ENCODE measurements at places on chromosomes 7 and 10.

DNA sequence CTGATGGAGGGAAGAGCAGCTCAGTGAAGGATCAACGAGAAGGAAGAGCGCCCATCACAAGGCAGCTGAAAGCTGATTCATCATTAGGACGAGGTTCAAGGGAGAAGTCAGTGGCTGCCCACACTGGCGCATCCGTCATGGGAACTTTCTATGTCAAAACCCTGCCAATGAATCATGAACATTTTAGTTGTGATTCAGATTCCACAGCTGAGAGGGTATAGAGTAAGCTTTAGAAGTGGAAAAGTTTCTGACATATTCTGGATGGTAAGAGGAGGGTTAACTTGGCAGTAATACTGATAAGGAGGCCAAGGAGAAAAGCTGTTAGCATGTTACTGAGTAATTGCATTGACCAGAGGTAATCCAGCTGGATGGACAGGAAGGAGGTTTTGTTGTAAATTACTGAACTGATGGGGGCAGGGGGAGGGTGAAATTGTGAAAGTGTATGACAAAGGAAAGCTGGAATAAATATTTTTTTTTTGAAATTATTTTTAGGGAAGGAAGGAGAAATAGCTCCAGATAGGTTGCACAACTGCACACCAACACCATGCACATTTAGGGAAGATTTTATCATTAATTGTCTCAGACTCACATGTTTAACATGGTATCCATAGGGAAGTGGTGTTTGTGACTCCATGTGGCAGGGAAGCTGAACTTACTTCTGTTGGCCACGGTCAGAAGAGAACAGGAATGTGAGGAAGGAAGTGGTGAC lies 78.3 kb upstream of the NRP1 start:
- DNase-seq: no peak

GRCh38 chr7:118626739-118627138 lies 402.2 kb downstream of the ANKRD7 start:
- DNase-seq: no peak

GRCh38 chr10:132574783-132575319 lies 37.3 kb downstream of the INPP5A start:
- no peak for DNase-seq

GRCh38 chr7:95960706-95961244 lies 188.4 kb downstream of the DYNC1I1 start:
- no peak for DNase-seq

DNA sequence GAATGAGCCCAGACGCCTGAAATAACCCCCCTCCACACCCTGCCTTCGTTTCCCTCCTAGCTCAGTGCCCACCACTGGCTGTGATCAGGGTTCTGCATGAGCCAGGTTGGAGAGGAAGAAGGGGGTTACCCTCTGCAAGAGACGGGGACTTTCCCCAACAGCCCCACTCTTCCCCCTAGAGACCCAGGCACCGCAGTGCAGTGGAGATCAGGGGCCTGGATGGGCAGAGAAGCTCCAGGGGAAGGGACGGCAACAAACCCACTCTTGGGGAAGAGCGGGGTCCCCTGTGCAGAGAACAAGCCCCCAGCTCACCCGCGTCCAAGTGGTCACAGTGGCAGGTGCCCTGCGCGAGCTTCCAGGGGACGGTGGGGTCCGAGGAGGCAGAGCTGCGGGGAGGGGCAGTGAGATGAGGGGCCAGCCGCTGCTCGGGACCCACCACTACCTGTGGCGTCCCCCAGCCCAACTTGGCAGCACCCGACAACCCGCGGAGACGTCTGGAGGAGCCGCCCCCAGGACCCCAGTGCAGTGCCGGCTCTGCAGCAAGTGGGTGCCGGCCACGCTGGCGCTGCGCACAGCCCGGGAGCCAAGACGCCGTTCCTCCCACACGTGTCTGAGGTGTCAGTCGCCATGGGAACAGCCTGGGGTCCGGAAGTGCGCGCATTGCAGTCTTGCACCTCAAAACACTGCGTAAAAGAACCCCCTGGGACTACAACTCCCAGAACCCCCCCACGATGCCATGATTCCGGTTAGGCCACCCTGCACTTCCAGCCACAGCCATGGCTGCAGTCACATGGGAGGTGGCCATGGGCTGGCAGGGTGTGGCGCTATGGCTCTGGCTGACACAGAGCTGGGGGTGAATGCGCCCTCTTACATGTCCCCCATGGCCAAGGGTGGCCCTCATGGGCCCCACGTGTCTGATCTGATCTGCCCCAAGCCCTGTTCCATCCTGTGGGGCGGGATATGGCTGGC lies 45.8 kb upstream of the WIPI2 start:
- peak; percentile 28 for DNase-seq

DNA sequence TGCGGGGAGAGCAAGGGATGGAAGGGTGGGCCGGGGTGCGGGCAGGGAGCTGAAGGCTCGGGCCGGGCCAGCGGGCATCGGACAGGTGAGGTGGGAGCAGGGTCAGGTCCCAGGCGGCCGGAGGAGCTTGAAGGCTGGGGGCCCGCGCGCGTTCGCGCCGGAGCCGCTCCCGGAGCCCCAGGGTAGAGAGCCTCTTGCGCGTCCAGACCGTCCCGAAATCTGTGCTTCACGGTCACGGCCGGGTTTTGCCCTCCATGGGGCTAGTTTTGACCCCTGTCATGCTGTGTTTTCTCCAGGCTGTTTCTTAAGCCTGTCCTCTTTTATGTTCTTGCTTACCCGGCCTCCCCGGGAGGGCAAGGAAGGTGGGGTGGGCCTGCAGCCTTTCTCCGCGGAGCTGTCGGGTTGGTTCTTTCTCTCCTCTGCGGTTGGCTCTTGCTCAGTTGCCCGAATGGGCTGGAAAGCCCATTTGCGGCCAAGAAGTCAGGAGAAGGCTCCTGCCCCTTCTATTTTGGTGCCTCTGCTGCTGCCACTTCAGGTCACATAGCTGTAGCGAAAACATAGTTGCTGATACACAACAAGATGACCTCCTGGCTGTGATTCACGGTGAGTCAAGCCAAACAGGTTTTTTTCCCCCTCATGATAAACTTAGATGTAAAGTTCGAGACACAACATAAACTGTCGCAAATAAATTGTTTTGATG lies 650 bp downstream of the UBE2D1 start:
- DNase-seq: no peak

- DNase-seq: no peak
Measured at GRCh38 chr10:127195571-127196281, 665 bp downstream of the INSYN2A start.
